SK-MEL-5 (cell line): ENCODE measurements at places on chromosomes 6 and 20.

- DNase-seq, result no peak
These were observed 80.6 kb upstream of the BHLHE23 start for GRCh38 chr20:63087236-63087871.

DNA sequence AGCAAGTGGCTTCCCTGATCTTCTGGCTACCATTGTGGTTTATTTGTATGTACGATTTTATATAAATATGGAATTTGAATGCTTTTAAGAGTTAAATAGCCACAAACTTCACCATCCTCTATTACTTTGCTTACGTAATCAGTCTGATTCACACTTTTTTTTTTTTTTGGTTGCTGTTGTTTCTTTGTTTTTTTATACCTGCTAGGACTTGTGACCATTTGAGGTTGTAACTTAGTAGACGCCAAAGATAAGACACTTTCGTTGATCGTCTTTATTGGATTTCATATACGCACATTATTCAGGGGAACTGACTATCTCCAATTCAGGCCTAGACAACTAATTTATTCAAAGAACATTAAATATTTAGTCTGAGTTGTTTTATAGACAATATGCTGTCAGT is 559.0 kb downstream of the CBLN4 start:
- DNase-seq, result no peak

DNA sequence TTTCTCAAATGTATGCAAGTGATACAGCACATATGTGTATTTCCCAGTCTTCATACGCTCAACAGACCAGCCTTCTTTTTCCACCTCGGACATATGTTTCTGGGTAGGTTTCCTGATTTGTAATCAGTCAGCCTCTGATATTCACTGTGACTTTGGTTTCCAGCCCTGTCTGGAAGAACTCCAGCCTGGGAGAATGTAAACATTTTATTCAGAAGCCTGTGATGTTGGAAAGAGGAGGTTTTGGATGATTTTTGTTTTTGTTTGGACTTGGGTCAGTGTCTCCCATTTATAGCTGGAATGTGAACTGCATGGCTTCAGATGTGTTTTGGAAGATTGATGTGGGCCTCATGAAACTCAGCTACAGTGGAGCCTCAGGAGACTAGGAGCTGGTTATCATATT is 172.2 kb upstream of the CENPW start:
- no peak for DNase-seq

DNA sequence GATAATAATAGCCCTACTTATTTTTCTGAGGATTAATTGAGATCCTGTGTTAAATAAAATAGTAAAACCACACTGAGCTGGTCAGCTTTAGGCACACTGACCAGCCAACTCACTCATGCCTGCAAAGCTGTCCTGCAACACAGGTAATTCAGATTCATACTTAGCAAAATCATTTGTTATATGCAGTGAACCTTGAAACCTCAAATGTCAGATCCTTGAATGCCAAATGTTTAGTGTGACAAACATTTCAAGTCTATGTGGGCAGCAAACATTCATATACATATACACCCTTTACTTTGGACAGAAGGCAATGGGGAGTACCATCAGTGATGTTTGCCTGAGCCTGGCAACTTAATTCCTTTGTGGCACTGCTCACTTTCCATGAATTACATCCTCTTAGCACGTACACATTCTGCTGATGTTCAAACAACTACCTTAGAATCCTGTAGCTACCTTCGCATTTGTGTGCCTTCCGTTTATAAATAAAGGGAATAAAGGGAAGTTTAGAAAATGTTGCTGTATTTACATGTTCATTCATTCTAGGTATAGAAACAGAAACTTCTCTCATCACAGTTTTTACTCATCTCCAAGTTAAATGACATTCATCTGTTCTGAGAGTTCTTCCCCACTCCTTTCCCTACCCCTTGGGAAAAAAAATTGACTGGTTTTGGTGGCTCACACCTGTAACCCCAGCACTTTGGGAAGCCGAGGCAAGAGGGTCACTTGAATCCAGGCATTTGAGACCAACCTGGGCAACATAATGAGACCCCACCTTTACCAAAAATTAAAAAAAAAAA is 140.8 kb downstream of the ZFAND3 start:
- no peak for DNase-seq
